ENCODE measurements at places on chromosomes 1 and 21. TPM values are rescaled to one million over a fixed set of nuclear protein-coding genes. Genes with fewer than 3 reads are reported as not detected.

TGFB2 gene
- 19.8 TPM for total RNA-seq

CRB1 gene
- 0.46 TPM for total RNA-seq

ZNF593OS gene
- not detected for total RNA-seq

- H3K27me3 ChIP-seq: no peaks in the 10 kb centered on the region
- no peaks in the 10 kb centered on the region for H3K4me1 ChIP-seq
- DNase-seq: no peak
- H3K36me3 ChIP-seq: no peaks in the 10 kb centered on the region
Measured at GRCh38 chr1:10973552-10973951, 38.9 kb upstream of the TARDBP start.

DNA sequence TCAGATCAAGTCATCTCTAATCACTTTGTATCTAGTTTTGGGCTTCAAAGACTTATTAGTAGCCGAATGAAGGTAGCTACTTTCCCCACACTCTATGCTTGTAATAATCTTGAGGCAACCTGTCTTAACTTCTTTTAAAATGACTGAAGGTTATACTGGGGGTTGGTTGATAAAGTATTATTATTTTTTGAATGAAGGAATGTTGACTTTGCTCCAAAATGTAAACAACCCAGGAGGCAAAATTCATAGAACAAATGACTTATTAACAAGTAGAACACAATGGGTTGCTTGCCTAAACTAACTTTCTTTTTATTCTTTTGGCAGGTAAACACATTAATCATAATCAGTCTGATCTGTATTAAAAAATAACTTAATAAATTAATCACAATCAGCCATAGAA is 440.0 kb downstream of the USP25 start:
- no peak overlapping the region for H3K4me3 ChIP-seq
- no peak overlapping the region for H3K27ac ChIP-seq
- DNase-seq: no peak
- H3K27me3 ChIP-seq: no peaks in the 10 kb centered on the region
- no peaks in the 10 kb centered on the region for H3K4me1 ChIP-seq
- H3K36me3 ChIP-seq: no peaks in the 10 kb centered on the region

SMCP gene
- total RNA-seq: not detected

DNA sequence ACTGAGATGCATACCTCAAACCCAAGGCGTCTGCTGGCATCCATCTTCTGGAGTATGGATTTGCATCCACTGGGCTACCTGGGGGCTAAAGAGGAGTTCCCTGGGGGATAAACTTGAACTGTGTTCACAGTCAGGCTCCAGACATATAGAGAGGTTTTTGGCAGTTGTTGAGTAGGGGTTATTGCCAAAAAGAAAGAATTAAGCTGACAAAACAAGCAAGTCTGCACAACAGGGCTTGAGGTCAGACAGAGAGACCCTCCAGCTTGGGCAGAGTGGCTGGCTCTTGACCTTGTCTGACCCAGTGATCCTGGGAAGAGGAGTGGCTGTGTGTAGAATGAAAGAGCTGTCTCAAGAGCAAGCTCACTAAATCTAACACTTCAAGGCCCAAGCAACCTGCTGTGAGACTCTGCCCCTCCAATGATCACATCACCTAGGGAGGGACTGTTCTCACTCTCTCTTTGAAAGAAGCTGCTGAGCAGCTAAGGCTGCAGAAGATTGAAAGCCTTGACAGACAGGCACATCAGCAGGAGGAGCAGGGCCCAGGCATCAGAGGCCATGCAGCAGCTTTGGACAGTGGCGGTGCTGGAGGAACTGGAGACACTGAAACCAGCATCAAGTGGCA is 61.5 kb downstream of the SYT2 start:
- no peaks in the 10 kb centered on the region for H3K36me3 ChIP-seq
- no peak for DNase-seq
- no peak overlapping the region for H3K27ac ChIP-seq
- peaks cover 3% of the 10 kb centered on the region for H3K27me3 ChIP-seq

CRNN gene
- not detected for total RNA-seq

MYCL gene
- total RNA-seq: 3.6 TPM

- H3K4me1 ChIP-seq: peaks cover 32% of the 10 kb centered on the region
- no peaks in the 10 kb centered on the region for H3K27me3 ChIP-seq
- no peak overlapping the region for H3K27ac ChIP-seq
- H3K4me3 ChIP-seq: no peak overlapping the region
Measured at GRCh38 chr1:201750934-201751333, 78.0 kb upstream of the IPO9 start.

DIRAS3 gene
- total RNA-seq: 1.4 TPM

DNA sequence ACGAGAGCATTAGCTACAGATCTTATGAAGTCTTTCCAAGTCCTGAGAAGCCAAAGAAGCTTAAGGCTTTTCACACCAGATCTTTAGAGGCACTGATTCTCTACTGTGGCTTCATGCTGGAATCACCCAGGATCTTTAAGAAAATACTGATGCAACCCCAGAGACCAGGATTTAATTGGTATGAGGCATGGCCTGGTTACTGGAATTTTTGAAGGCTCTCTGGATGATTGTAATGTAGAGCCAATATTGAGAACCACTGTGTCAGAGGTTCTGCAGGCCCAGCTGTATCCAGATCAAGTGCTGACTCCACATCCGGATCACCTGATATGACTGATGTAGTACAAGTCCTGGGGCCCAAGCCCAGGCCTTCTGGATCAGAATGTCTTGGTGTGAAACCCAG is 105.7 kb downstream of the PLPPR5 start:
- no peaks in the 10 kb centered on the region for H3K27me3 ChIP-seq
- H3K4me1 ChIP-seq: no peaks in the 10 kb centered on the region
- H3K27ac ChIP-seq: no peak overlapping the region
- H3K36me3 ChIP-seq: no peaks in the 10 kb centered on the region
- no peak overlapping the region for H3K4me3 ChIP-seq

SPRR2E gene
- not detected for total RNA-seq

GRCh38 chr1:30853350-30853749 is 55.2 kb downstream of the SDC3 start:
- H3K4me3 ChIP-seq: no peak overlapping the region
- H3K4me1 ChIP-seq: peaks cover 9% of the 10 kb centered on the region
- no peaks in the 10 kb centered on the region for H3K27me3 ChIP-seq
- DNase-seq: no peak
- no peaks in the 10 kb centered on the region for H3K36me3 ChIP-seq

FLG gene
- total RNA-seq: not detected

DNA sequence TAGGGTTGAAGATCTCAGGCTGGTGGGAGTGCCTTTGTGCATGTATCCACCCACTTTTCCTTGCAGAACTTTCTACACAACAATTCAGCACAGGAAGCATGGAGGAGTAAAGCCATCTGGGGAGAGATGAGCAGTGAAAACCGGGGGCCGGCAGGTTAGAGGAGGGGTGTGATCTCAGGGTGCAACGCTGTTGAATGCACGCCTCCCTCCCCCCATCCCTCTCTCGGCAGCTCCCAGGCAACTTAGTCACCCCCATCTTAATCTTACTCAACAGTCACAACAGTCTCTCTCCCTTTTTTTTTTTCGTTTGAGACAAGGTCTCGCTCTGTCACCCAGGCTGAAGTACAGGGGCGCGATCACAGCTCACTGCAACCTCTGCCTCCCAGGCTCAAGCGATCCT is 16.6 kb upstream of the ABCG1 start:
- no peak overlapping the region for H3K4me3 ChIP-seq
- no peaks in the 10 kb centered on the region for H3K27me3 ChIP-seq
- H3K27ac ChIP-seq: no peak overlapping the region
- H3K36me3 ChIP-seq: no peaks in the 10 kb centered on the region
- no peak for DNase-seq
- H3K4me1 ChIP-seq: peaks cover 18% of the 10 kb centered on the region

CFAP74 gene
- total RNA-seq: 0.35 TPM

DNA sequence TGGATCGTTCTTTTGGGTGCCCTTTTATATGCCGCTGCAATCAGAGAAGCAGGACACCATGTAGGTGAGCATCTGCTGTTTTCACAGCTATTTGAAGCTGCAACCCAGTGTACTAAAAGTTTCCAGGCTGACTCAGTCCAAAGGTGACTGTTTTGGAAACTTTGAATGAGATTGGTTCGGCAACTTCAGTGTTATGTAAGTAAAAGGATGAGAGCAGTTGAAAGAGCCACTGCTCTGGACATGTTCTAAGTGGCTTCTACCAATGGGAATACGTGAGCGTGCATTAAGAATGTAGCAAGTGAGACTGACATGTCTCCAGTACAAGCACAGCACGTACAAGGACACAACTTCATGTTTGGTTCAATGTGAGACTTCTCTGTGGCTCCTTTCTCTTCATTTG is 55.6 kb downstream of the DDR2 start:
- no peak for DNase-seq
- H3K4me3 ChIP-seq: no peak overlapping the region
- H3K27me3 ChIP-seq: no peaks in the 10 kb centered on the region
- no peak overlapping the region for H3K27ac ChIP-seq

GRCh38 chr1:42551180-42551579 is 88.1 kb downstream of the CCDC30 start:
- H3K36me3 ChIP-seq: no peaks in the 10 kb centered on the region
- no peak for DNase-seq
- no peaks in the 10 kb centered on the region for H3K4me1 ChIP-seq

SSBP3 gene
- 40.4 TPM for total RNA-seq

- no peaks in the 10 kb centered on the region for H3K27me3 ChIP-seq
- no peak overlapping the region for H3K4me3 ChIP-seq
- H3K36me3 ChIP-seq: peaks cover 58% of the 10 kb centered on the region
Measured at GRCh38 chr1:7811476-7811875, 27.4 kb downstream of the PER3 start.

SLC45A1 gene
- total RNA-seq: 1.9 TPM

DNA sequence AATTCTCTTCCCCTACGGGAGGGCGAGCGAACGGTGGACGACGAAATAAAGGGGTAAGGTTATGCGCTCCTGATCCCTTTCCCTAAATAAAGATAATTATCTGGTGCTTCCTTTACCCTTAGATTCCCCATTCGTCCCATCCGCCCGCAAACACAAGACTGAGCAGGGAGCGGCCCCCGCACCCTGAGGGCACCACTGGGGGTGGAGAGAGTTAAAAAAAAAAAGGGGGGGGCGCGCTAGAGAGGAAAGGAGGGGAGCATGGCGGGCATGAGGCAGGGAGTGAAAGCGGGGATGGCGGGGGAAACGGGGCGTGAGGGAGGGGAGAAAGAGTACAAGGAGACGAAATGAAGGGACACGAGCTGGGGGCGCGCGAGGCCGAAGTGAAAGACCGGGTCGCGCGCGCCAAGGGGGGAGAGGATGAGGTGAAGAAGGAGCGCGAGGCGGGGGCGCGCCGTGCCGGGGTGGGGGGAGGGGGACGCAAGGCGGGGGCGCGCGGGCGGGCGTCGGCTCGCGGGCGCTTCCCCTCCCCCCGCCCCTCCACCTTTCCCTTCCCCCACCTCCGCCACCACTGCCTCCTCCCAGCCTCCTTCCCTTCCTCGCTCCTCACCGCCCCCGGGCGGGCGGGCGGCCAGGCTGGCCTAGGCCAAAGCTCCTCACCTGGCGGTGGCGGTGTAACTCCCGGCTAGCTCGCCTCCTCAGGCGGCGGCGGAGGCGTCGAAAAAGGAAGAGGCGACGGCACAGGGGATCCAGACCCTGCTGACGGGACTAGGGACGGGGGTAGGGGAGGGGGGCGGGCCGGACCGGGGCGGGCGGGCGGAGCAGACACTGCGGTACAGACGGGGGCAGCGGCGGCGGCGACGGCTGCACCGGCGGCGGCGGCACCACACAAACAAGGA is 448 bp downstream of the GATAD2B start:
- H3K4me1 ChIP-seq: peaks cover 31% of the 10 kb centered on the region
- H3K4me3 ChIP-seq: peak overlapping the region; percentile 67

AADACL4 gene
- not detected for total RNA-seq

- DNase-seq: no peak
- H3K4me1 ChIP-seq: peaks cover 62% of the 10 kb centered on the region
- H3K36me3 ChIP-seq: no peaks in the 10 kb centered on the region
- peak overlapping the region; percentile 84 for H3K27ac ChIP-seq
- no peaks in the 10 kb centered on the region for H3K27me3 ChIP-seq
Measured at GRCh38 chr1:27527223-27527889, 37.4 kb upstream of the WASF2 start.

DNA sequence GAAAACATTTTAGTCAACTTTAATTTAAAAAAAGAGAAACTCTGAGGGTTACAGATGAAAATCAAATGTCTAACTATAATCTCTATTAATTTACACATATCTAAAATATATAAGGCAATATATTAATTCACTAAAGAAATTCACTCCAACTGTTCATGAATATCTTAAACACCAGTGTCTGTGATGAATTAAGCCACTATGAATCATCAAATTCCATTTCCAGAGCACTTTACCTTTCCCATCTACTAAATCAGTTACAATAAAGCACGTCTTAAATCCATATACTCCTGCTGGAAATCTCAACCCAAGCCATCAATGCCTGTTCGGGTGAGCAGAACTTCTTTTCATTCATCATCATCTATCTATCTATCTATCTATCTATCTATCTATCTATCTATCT is 4.3 kb downstream of the TAF5L start:
- no peaks in the 10 kb centered on the region for H3K27me3 ChIP-seq
- no peak overlapping the region for H3K4me3 ChIP-seq
- H3K27ac ChIP-seq: no peak overlapping the region
- no peaks in the 10 kb centered on the region for H3K36me3 ChIP-seq
- peaks cover 23% of the 10 kb centered on the region for H3K4me1 ChIP-seq

All from upper lobe of right lung (tissue), 1 donor.